Anterior cingulate cortex (tissue), 58 donors: ENCODE measurements at places on chromosomes 3 and 15.

DNA sequence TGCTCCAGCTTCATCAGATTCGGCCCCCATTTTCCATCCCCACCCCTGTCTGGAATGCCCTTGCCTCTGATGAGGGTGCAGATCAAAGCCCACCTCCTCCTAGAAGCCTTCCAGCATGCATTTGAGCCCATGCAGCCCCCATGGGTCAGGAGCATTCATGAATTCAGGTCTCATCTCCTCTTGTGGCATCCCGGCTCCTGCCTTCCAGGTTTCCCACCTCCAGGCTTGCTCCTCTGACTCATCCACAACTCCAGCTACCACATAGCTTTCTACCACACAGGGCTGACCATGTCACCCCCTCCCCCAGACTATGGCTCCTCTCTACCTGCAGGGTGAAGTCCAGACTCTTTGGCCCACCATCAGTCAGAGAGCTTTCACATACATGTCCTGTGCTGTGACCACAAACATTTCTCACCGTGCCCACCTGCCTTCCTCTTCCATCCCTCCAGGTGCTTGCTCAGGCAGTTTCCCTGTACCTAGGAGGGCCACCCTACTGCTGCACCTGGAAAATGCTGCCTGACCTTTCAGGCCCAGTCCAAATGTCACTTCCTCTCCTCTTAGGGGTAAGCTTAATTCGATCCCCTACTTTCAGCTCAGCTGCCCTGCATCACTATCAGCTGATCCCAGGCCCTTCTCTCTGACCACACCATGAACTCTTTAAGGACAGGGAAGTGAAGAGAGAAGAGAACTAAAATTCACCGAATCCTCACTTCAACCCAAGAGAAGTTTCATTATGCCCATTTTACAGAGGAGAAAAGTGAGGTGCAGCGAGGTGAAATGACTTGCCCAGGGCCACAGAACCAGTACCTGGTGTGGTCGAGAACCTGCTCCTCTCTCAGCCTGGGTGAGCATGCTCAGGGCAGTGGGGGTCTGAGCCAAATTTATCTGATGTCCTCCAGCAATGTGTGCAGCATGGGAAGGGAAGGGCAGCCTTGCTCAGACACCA, 13.7 kb upstream of the FGD5 start:
- no peak for DNase-seq

- no peak for DNase-seq
Observed at GRCh38 chr3:109091846-109092245, 26.1 kb downstream of the MORC1 start.

GRCh38 chr15:40150163-40150925, 10.5 kb upstream of the BUB1B start:
- DNase-seq = no peak

DNA sequence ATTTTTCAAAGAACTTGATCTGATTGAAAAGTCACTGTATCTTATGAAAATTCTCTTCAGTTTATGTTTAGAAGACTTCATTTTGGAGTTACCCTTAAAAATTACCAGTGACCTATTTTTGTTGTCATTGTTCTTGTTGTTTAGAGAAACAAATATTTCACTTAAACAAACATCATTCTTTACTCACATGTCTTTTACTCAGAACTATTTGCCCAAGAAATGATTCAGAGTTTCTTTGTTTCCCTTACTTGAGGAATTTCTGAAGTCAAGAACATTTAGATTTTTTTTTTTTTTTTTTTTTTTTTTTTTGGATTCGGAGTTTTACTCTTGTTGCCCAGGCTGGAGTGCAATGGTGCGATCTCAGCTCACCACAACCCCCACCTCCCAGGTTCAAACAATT, 259.6 kb upstream of the UBE2E1 start:
- DNase-seq = no peak

GRCh38 chr3:122066331-122067213, 11.4 kb downstream of the CD86 start:
- no peak for DNase-seq

DNA sequence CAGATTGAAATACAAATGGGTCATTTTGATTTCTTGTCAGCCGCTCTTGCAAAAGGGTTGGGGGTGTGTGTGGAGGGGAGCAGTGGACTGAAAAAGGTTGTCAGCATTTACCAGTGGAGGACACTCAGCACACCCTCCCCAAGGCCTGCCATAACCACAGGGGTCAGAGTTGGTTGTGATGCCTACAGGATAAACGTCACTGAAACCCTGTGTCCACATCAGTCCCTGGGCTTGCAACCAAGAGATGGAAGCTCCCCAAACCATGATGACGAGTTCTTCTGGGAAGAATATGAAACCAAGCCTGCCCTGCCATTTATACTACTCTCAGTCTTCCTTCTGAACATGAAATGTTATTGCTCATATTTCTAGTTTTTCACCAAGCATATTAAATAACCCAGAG, 54.0 kb upstream of the UMPS start:
- no peak for DNase-seq

- no peak for DNase-seq
Observed at GRCh38 chr3:120497818-120498217, 47.0 kb upstream of the FSTL1 start.

DNA sequence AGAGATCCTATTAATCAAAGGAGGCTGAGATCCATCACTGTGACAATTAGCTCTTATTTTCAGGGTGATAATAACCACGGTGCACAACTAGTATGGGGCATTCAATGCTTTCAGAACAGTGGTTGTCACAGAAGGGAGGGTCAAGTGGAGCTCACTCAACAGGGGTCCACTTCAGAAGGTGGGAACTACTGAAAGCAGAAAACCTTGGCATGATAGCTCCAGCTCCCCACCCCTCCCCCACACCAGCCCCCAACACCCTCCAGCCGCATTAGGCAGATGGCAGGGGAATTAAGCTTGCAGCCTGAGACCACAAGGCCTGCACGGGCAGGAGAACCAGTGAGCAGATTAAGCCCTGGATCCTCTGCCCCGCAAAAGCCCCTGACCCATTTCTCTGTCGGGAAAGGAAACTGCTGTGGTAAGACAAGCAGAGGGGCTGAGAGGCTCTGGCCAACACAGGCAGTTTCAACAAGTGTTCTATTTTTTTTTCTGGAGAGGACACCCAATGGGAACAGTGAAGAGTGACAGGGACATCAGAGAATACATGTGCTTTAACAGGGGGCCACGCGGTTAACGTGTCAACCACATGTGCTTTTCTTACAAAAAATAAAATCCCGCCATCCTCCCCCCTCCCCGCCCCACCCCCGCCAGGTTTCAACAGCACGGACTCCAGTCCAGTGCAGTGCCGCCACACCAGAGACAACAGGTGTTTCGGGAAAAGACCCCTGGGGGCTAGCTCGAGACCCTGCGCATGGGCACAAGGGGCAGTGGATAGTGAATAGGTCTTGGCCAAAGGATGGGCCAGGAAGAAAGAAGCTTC, 997 bp downstream of the FYCO1 start:
- DNase-seq = no peak

GRCh38 chr3:195046441-195046840, 224.5 kb downstream of the XXYLT1 start:
- DNase-seq = no peak

DNA sequence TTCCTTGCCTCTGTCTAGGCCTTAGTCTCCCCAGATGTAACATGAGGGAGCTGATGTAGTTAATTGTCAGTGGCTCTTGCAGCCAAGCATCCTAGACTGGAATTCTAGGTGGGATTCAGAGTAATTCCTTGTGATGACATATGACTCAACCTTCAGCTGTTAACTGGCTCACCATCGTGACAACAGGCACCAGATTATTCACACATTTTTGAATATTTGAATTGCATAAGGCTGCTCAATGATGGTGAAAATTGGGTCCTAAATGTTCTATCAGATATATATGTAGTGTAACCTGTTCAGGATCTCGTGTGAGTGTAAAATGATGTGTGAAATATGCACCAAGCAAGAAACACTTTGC, 405.1 kb downstream of the LPP start:
- no peak for DNase-seq

DNA sequence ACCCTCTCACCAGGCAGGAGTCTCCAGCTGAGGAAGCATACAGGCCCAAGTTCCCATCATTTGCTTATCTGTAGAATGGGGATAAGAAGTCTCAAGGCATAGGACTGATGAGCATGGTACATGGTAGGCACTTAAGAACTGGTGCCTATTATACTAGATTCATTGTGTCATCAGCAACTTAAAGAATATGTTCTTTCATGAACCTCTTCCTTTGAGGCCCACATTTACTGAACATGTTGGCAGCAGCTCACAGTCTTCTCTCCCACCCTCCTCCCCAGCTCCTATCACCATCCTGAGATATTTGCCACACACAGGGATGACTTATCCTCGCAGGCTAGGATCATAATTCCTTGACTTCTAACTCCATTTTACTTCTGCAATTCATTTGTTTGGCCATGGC, 142.5 kb downstream of the PDE8A start:
- no peak for DNase-seq

DNA sequence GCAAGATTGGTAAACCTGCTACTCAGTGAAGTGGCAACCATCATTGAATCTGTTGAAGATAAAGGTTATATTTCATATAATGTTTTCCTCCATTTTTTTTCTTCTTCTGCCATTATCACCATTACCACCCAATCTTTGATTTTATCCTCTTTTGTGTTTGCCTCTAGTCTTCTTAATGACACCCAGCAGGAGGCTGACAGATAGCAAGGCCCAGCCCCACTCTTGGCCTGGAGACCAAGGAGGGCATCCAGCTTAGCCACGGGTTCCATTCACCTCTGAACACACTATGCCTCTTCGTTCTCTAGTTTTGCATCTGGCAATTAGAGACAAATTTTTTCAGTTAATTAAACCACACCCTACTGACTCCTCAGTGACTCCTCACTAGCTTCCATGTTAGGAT, 129.7 kb downstream of the TPRG1 start:
- no peak for DNase-seq

- no peak for DNase-seq
Observed at GRCh38 chr3:138186221-138186620, 880 bp upstream of the ARMC8 start.

GRCh38 chr3:134201201-134202130, 49.2 kb downstream of the RYK start:
- no peak for DNase-seq

DNA sequence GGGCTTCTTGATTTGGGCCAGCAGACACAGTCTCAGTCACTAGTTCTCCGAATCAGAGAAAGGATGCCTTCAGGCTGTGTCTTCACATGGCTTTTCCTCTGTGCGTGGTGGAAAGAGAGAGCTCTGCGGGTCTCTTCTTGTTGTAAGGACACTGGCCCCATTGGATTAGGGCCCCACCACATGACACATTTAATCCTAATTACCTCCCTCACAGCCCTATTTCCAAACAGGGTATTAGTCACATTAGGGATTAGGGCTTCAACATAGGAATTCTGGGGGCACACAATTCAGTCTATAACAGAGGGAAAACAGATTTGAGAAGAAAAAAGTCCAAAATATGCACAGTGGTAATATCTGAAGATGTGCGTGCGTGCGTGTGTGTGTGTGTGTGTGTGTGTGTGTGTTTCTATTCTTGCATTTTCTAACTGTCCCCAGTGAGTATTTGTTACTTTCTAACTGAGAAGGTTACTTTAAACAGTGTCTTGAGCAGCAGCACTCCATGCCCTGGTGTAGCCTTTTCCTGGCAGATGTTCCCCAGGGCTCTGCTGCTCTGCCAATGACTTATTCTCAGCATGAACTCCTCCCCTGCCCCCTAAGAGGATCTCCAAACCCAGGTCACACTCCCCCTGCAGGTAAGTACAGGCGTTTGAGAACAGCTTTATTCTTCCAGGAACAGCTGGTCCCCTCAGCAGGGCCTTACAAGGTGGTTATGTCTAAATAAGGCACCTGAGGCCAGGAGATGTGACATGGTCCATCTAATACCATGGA, 72.9 kb downstream of the RPL39L start:
- no peak for DNase-seq

DNA sequence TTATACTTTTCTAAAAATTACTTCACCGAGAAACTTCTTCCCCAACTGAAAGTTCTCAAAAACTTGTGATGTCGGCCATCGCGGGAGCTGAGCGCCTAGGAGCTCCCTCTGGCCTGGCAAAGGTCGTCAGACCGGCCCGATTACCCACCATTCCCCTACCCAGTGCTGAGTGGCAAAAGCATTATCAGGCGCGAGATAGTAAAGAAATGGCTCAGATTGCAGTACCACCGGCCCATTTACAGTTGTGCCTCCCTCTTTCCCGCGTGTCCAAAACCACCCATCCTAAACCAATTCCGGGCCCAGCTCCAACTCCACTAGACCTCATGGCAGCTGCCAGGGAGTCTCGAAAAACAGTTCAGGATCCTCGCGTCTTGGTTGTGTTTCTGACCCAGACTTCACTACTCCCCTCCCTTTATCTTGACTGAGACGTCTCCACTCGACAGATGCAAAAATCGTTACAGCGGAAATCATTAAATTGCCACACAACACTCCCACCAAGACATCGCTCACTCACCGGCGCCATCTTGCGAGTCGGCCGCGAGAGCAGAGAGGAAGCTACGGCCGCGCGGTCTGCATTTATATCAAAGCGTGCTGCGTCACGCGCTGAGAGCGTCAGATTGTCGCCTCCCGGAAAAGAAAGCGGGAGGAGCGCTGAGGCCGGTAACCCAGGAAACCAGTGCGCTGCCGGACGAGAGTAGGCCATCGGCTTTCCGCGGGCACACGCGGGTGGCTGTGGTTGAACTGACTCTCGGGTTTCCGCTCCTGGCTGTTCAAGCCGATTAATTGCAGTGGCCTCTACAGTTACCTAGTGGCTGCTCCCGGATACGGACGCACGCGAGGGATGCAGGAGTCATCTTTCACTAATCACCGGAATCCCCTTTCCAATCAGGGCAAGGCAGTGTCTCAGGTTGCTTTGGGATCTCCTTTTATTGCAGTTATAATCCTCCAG, at the start of gene RPL22L1:
Gene RPL22L1 (minus strand): TSS at position 551 of the 949 bp plus-strand sequence. CDS start 28 bp downstream, at position 523.
- DNase-seq = no peak

GRCh38 chr3:4320096-4320911, 17.1 kb downstream of the SETMAR start:
- DNase-seq = no peak

DNA sequence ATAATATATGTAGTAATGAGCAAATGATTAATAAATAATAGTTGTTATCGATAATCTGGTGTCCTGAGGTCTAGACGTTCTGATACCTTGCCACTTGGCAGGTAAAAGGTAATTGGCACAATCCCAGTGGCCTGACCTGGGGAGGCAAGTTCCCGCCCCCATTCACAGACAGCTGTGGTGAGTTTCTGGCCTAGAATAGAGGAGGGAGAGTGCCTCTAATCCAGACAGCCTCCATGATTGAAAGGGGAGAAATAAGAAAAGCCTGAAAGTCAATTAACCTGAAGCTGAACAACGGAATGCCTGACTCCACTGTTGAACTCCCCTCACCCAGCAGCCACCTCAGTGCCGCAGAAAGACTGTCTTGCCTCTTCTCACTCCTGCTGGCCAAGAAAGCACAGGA, 38.1 kb upstream of the SV2B start:
- DNase-seq = no peak
